ENCODE measurements at places on chromosomes 3 and 15. TPM values are rescaled to one million over a fixed set of nuclear protein-coding genes. Genes with fewer than 3 reads are reported as not detected.

DNA sequence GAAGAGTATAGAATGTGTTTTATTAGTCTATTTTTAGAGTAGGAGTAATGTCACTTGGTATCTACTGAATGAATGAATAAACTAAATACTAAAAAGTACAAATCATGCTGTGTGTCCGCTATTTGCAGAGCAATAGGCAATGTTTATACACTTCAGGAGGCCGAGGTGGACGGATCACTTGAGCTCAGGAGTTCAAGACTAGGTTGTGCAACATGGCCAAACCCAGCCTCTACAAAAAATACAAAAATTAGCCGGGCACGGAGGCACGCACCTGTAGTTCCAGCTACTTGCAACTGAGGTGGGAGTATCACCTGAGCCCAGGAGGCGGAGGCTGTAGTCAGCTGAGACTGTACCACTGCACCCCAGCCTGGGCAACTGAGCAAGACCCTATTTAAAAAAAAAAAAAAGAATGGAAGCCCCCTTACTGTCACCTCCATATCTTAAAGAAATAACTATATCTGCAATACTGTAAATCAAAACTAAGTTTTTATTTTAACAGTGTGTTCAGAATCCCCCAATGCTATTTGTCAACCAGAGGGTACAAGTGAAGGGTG, 98.4 kb downstream of the DHX30 start:
- no peaks in the 10 kb centered on the region for H3K4me1 ChIP-seq
- peaks cover 45% of the 10 kb centered on the region for H3K36me3 ChIP-seq
- H3K4me3 ChIP-seq: no peak overlapping the region
- no peak overlapping the region for H3K27ac ChIP-seq

DNA sequence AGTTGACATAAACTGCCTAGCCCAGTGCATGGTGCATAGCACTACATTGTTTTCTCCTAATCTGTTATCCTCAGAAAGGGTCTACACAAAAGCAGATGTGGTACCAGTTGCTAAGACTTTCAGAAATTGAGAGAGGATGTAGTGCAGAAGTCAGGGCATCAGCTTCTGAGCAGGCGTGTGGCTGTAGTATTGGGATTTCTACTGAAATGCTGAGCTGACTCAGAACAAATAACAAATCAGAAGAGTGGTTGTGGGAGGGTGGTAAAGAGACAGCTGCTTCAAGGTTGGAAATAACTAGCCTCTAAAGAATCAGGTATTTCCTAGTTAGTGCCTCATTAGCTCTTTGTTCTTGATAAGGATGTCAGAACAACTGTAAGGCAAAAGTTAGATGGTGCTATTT, 161.3 kb downstream of the AKAP13 start:
- peaks cover 80% of the 10 kb centered on the region for H3K4me1 ChIP-seq
- no peak for DNase-seq
- no peak overlapping the region for H3K4me3 ChIP-seq
- H3K36me3 ChIP-seq: peaks cover 36% of the 10 kb centered on the region
- H3K27ac ChIP-seq: no peak overlapping the region

- peaks cover 24% of the 10 kb centered on the region for H3K27me3 ChIP-seq
- DNase-seq: no peak
- peaks cover 4% of the 10 kb centered on the region for H3K4me1 ChIP-seq
- H3K27ac ChIP-seq: no peak overlapping the region
- no peak overlapping the region for H3K4me3 ChIP-seq
Observed at GRCh38 chr3:183895774-183896173, 11.1 kb upstream of the PARL start.

DNA sequence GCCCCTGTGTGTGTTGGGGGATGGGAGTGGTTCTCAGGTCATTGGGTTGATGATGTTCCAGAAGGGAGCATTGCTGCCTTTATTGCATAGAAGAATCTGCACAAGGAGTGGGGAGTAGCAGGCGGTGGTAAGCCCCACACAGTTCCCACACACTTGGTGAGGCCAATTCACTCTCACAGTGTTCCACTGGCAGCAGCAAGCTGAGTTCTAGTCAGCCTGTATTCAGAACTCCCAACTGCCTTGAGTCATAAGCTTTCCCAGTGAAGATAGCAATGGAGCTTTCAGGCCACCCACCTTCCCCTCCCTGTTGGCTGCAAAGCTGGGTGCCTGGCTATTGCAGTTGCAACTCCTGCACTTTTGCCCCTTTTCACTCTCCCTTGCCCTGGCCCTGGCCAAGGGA, 181.1 kb upstream of the RBMS3 start:
- no peaks in the 10 kb centered on the region for H3K36me3 ChIP-seq
- no peak overlapping the region for H3K27ac ChIP-seq
- no peaks in the 10 kb centered on the region for H3K27me3 ChIP-seq

DNA sequence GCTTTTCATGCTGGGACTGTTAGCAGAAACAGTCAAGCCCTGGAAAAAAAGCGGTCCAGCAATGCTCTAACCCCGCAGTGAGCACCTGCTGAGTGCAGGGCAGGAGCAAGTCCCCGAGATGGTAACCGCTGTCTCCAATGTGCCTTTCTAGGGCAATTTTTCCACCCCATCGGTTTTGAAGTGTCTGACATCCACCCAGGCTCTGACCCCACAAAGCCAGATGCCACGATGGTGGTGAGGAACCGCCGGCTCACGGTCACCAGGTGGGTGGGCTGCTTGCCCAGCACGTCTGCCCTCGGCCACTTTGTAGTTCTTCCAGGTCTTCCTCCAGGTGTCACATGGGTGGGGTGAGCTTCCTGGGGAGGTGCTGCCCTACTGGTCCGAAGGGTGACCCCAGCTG, 3.2 kb upstream of the ITIH3 start:
- H3K4me3 ChIP-seq: no peak overlapping the region
- no peaks in the 10 kb centered on the region for H3K27me3 ChIP-seq
- no peaks in the 10 kb centered on the region for H3K4me1 ChIP-seq
- H3K27ac ChIP-seq: no peak overlapping the region
- DNase-seq: no peak

- H3K27me3 ChIP-seq: no peaks in the 10 kb centered on the region
- no peak overlapping the region for H3K27ac ChIP-seq
- peaks cover 2% of the 10 kb centered on the region for H3K4me1 ChIP-seq
- no peak for DNase-seq
Observed at GRCh38 chr3:191959876-191960413, 499.0 kb downstream of the PYDC2 start.

GRCh38 chr15:84975871-84976351, 5.7 kb upstream of the PDE8A start:
- no peak for DNase-seq
- no peak overlapping the region for H3K4me3 ChIP-seq
- no peaks in the 10 kb centered on the region for H3K27me3 ChIP-seq
- no peak overlapping the region for H3K27ac ChIP-seq
- no peaks in the 10 kb centered on the region for H3K36me3 ChIP-seq
- H3K4me1 ChIP-seq: peaks cover 17% of the 10 kb centered on the region

Gene FILIP1L
- total RNA-seq: 1.5 TPM

Gene CCR1
- 0.73 TPM for total RNA-seq

Gene SNX22
- total RNA-seq: 46.2 TPM
